Activated CD4-positive, CD25-positive, alpha-beta regulatory T cell (primary cell): ENCODE measurements at places on chromosomes 6 and 20.

DNA sequence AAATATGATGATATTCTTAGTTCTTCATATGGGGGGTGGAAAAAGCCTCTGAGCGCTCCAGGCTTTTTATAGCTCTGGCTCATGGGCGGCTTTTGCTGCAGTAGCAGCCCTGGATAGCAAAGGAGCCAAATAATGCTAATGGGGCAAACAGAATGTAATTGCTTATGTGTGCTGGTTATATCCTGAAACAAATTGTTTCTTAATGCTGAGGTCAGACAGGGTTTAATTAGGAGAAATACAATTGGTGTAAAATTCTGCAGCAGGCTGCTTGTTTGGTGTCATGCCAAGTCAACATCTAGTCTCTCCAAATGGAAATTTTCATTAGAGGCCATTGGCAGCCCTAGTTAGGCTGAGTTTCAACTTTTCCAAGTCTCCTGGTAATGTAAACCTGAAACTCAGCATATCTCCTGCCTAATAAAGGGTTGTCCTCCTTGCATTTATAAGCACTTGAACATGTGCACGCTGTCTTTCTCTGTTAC, 530.1 kb upstream of the NOX3 start:
- DNase-seq = no peak

GRCh38 chr6:143783077-143783476, 60.1 kb upstream of the LTV1 start:
- DNase-seq = no peak

- no peak for DNase-seq
Measured at GRCh38 chr6:154080461-154081189, 41.6 kb downstream of the OPRM1 start.

DNA sequence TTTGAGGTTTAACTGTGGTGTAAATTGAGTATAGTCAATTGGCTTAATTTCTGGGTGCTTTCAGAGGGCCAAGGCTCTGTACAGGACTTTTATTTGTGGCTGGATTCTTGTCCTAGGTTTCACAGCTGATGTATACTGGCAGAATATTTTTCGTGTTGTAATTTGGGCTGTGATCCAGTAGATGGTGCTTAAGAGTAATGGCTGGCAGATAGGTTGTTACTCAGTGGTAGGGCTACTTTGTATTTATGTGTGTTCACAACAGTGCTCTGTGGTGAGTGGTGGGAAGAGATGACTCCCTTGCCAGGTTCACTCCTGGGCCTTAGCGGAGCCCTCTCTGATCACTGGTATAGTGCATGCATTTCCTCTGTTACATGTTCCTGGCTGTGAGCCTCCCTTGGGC, 34.5 kb upstream of the FERMT1 start:
- DNase-seq = no peak

- no peak for DNase-seq
Measured at GRCh38 chr6:12356983-12357972, 67.1 kb downstream of the EDN1 start.

- no peak for DNase-seq
Measured at GRCh38 chr6:51954681-51955080, 132.7 kb downstream of the PKHD1 start.

- no peak for DNase-seq
Measured at GRCh38 chr6:116392132-116393013, 21.6 kb downstream of the DSE start.

- no peak for DNase-seq
Measured at GRCh38 chr20:33654680-33655161, 7.4 kb upstream of the C20orf144 start.

DNA sequence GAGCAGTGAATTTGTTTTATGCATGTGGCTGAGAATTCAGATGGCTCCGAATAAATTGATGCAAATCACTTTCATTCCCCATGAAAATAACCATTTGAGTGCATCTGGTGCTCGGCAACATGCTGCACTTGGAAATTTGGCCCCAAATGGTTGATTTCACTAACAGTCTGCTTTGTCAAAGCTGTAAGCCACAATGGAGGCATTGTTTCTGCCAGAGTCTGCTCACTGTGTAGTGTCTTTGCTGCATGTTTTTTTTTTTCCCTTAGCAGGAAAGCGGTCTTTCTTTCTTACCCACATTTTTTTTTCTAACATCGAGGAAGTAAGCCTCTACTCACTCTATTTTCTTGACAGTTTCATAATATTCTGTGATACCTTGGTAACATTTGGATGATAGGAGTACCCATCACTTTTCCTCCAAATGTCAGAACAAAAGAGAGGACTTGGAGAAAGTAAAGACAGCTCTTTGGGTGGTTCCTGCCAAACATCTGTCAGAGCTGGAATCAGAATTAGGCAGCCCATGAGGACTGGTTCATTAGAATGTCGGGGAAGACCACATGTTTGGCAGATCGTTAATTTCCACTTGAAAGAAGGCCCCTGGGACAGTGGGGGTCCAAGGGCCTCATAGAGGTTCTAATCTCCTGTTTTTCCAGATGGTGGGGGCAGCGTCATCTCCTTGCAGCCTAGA, 149.5 kb downstream of the DOK5 start:
- DNase-seq = no peak
